Memory B cell (primary cell): ENCODE measurements at places on chromosomes 16 and 17.
A peak's percentile ranks its signal among the peaks of the same experiment; 100 is the strongest.

DNA sequence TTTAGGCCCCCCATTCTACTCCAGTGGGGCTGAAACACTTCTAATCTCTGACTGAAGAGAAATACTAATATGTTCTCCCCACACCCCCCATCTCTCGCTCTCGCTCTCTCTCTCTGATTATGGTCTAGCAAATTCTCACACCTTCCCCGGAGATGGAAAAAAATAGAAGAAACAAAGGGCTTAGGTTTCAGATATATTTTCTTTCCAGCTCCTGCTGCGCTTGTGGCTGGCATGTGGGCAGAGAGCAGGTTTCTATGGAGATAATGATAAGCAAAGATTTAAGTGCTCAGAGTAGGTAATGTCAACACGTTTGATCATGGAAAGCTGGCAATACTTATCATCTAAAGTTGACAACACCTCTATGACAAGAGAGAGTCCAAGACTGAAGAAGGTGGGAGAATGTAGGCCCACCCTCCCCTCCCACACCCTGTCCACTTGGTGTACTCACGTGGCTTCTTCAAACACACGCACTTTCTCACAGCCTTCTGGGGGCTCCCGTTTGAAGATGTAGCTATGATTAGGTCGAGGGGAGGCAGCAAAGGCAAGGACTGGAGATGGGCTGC lies 8.0 kb upstream of the SLC35B1 start:
- no peak for DNase-seq

DNA sequence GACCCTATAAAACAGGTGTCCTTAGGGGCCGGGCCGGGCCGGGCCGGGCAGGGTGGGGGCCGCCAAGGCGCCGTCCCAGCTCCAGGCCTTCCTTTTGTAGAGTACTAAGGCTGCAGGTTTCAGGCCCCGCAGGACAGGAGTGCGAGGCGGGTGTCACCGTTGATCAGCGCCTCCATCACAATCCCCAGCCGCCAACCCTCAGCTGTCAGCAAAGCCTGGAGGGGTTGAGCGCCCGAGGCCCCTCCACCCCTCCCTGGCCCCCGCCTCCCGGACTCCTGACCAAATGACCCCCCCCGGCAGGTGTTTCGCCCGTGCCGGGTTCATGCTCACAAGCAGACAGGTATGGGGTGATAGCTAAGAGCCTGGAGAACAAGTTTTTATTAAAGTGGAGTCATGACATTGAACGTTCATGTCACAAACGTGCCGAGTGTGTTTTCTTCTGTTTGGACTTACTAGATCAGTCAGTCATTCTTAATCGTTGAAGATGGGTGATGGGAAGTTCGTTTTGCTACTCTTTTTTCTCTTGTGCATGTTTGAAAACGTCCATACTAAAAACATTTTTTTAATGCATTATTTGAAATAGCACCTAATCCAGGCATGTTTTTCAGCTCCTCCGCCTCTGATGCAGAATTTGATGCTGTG lies 534 bp downstream of the ARL2BP start:
- DNase-seq: no peak

GRCh38 chr16:73214825-73215677 lies 167.1 kb upstream of the ZFHX3 start:
- DNase-seq: no peak

- no peak for DNase-seq
Measured at GRCh38 chr16:19601083-19601976, 45.8 kb downstream of the VPS35L start.

- no peak for DNase-seq
Measured at GRCh38 chr16:27822996-27823395, 240.5 kb downstream of the GSG1L start.

- DNase-seq: no peak
Measured at GRCh38 chr16:2422123-2422867, 7.0 kb upstream of the CCNF start.

DNA sequence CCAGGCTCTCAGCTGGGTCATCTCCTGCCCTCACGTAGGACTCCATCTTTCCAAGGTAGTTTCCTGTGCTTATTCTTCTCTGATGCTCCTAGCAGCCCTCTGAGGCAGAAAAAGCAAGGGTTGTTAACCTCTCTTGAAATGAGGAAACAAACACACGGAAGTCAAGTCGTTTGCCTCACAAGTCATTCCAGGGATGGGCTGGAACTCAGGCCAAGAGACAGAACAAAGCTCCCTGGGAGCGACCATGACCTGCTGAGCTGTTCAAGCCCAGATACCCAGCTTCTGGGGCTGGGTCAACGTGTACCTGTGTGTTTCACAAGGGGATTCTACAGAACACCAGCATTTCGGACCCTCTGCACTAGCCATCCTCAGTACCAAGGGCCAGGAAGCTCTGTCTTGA lies 28.1 kb downstream of the SRL start:
- no peak for DNase-seq

DNA sequence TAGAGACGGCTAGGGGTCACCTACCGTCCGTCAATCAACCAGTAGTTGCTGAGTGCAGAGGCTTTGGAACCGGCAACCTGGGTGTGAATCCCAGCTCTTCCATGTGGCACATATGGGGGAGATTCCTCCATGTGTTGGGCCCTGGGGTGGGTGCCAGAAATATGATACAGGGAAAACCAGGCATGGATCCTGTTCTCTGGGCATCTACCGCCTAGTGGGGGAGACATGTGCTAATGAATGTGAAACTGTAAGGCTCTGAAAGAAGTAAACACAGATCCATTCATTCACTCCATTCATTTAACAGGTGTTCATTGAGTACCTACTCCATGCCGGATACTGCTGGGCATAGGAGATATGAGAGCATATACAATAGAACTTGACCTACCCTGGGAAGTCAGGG lies 39.5 kb upstream of the SDK2 start:
- no peak for DNase-seq

GRCh38 chr16:1991948-1992703 lies 2.4 kb downstream of the SYNGR3 start:
- DNase-seq: peak; percentile 97

DNA sequence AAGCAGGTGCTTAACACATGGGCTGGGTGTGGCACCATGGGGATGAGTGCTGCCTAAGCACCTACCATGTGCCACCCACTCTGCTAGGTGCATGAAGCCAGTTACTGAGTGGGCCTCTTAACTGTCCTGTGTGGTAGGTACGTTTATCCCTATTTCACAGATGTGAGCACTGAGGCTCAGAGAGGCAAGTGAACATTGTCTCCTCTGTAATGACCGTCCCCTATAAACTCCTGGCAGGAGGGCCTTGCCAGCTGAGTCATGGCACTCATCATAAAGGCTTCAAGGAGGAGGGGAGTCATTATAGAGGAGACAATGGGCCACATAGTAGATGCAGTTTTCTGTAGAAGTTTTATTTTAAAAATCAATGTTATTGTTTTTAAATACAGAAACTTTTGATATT lies 79.1 kb downstream of the RAB11FIP4 start:
- no peak for DNase-seq

- no peak for DNase-seq
Measured at GRCh38 chr17:2691965-2692780, 19.4 kb downstream of the CLUH start.

GRCh38 chr16:65959983-65960382 lies 406.5 kb upstream of the CDH5 start:
- no peak for DNase-seq

- DNase-seq: no peak
Measured at GRCh38 chr17:37060928-37061327, 112.2 kb downstream of the AATF start.

GRCh38 chr17:61203671-61204131 lies 195.9 kb upstream of the TBX2 start:
- no peak for DNase-seq

- no peak for DNase-seq
Measured at GRCh38 chr16:27202923-27203506, 311 bp upstream of the KDM8 start.

DNA sequence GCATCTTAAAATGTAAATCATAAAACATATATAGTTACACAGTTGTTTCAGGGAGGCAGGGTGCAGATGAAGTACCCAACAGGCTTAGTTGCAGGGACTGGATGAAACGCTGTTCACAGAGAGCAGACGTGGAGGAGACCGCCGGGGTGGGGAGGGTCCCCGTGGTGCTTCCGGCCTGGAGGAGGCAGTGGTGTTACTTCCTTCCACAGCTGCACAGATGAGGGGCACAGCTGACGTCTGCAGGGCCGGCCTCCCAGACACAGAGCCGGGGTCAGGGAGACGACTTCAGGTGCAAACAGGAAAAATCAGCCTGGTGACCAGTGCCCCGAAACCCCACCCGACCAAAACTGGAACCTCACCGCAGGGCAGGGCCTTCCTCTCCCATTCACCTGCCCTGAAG lies 17.1 kb downstream of the SPIRE2 start:
- DNase-seq: no peak

GRCh38 chr17:32350666-32351418 lies 885 bp downstream of the ZNF207 start:
- DNase-seq: no peak

DNA sequence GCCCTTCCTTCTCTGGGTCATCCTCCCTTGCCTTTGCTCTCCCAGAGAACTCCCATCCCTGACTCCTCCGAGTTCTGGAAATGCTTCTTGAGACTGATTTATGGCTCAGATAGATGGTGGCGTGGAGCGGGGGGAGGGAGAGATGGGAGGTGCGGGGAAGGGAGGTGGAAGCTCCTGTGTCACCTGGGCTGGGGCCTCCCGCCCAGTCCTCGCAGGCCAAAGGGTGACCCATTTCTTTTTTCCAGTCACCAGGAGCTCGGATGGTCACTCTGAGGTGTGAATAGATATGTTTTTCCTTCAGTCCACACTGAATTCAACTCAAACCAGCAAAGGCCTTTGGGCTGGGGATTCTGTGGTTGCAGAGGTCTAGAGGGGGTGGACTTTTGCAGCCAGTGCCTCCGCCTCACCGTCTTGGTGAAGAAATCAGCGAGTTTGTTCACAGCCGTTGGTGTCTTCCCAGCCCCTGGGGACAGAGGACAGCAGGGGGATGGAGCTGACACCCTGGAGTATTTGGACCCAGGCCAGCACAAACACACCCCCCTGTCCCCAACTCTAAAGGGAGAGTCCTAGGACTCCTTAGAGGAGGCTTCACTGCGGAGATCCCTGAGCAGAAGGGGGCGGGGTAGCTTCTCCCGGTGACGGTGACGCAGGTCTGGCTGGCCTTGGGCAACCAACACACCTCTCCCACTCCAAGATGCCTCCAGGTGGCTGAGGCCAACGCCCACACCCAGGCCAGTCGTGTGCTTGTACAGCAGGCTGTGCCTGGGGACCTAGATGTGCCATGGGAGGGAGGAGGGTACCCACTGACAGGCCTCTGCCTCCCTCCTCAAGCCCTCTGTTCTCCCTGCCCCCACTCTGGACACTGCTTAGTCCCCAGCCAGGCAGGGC lies 80.6 kb downstream of the AMFR start:
- DNase-seq: no peak

DNA sequence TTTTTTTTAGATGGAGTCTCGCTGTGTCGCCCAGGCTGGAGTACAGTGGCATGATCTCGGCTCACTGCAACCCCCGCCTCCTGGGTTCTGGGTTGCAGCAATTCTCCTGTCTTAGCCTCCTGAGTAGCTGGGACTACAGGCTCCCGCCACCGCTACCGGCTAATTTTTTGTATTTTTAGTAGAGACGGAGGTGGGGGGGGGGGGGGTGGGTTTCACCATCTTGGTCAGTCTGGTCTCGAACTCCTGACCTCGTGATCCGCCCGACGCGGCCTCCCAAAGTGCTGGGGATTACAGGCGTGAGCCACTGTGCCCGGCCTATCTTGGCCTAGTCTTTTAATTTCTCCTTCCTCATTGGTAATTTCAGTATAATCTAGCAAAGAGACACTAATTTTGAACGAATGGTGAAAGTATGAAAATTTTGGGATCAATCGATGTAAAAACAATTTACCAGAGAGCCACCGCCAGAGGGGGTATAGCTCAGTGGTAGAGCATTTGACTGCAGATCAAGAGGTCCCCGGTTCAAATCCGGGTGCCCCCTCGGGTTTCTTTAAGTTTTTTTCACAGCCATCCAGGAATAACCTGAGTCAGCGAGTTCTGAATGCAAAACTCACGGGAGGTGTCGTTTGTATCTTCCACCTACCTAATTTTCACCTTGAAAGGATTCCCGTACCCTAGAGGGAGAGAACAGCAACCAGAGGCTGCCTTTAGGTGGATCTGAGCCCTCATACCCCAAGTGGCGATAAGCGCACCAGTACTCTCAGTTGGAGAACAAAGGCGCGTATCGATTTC lies 2.5 kb upstream of the LASP1 start:
- DNase-seq: peak; percentile 68

GRCh38 chr17:20925954-20926353 lies 116.9 kb downstream of the USP22 start:
- DNase-seq: no peak

GRCh38 chr17:35087731-35088355 lies 24.3 kb upstream of the RFFL start:
- no peak for DNase-seq

DNA sequence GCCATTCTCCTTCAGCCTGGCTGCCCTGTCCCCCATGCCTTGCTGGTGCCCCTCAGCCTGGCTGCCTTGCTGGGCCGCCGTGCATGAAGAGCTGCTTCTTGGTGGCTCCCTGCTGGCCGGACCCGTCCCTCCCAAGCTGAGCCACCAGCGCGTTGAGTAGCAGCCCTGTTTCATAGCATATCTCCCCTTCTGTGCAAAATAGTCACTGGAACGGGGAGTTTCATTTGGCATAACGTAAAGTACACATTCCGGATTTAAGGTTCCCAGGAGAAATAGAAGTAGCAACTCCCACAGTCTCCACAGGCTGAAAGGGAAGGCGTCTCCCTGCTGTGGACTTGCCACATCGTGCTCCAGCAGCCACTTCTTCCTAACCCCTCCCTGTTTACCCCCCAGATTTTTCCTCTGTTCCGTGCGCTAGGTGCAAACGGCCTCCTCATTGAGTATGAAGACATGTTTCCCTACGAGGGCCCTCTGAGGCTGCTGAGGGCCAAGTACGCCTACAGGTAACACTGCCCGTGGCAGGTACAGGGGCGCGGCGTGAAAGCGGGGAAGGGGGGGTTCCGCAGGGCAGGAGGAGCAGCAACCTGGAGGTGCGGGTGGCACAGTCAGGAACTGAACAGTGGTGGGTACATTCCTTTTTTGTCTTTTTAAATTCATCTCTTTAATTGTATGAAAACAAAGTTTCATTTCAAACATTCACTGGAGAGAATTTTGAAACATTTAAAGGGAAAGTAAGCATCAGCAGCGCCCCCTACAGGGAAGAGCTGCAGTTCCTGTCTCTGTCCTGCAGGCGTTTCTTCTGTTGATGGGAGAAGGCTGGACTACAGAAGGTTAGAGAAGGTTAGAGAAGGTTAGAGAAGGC lies 5.8 kb upstream of the OGFOD3 start:
- DNase-seq: peak; percentile 38

- no peak for DNase-seq
Measured at GRCh38 chr16:54285414-54286089, 1.0 kb downstream of the IRX3 start.
